ENCODE measurements at places on chromosomes 1 and 21.

DNA sequence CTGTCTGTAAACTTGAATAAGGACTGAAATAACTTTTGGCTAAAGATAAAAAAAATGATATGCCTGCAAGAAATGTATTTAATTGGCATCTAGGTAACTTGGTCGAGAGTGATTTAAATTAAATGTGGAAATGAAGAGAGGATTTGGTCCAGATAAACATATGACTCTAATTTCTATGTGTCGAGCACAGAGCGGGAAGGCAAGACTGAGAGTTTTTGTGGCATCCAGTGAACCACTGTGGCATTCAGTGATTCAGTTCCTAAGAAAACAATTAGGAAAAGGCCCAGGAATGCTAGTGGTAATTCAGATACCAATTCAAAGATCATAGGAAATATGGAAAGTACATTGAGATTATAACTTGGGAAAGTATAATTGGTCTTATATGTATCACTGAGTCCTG, 39.6 kb downstream of the PDE4B start:
- DNase-seq = no peak

GRCh38 chr1:77794550-77794949, 15.1 kb downstream of the MIGA1 start:
- DNase-seq = no peak

DNA sequence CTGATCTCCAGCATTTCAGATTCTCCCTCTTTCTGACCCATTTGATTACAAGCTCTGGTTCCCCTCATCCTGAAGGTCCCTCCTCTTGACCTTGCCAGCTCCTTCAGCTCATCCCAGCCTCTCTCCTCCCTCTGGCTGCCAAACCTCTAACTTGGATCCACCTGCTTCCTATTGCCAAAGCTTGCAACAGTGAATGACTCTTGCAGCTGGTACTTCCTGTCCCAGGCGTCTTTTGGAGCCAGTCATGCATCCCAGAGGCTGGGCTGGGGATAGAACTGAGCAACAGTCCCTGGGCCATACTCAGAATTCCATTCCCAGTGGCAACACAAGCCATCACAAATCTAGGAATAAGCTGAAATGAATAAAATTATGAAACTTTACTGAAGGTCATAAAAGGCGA, 27.7 kb upstream of the SPOCD1 start:
- no peak for DNase-seq

- DNase-seq = no peak
Measured at GRCh38 chr1:208748387-208749165, 504.4 kb upstream of the PLXNA2 start.

DNA sequence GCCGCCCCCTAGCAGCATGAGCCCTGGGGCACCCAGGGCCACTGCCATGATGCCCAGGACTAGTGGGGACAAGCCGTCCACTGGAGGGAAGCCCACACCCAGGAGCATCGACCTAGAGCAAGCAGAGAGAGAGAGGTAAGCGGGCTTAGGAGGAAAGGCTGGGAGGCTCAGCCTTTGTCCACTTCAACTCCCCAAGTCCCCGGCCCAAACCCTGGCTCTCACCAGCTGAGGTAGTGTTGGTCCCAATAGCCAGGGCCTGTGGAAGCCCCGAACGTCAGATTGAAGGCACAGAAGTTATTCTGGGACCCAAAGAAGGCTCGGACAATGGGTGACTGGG, 2.4 kb downstream of the GLMP start:
- no peak for DNase-seq

- DNase-seq = no peak
Measured at GRCh38 chr1:83765125-83765524, 233.8 kb downstream of the TTLL7 start.

DNA sequence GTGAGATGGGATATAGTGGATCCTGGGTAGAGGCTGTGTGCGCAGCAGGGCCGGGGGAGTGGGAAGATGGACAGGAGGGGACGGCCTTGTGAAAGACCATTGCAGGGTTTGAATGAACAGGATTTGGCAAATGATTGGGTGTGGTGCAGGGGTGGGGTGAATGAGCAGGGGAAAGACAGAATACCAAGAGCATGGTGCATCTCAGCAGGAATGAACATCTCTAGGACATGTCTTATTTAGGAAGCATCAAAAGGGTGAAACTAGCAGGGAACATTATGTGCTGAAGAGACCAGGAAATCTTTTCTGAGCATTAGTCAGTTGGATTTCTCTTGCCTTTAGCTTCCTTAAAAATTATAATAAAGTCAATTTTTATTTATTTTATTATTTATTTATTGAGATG, 60.6 kb upstream of the SLC2A1 start:
- DNase-seq = no peak

- no peak for DNase-seq
Measured at GRCh38 chr1:182626527-182626926, 22.3 kb upstream of the RGS16 start.

DNA sequence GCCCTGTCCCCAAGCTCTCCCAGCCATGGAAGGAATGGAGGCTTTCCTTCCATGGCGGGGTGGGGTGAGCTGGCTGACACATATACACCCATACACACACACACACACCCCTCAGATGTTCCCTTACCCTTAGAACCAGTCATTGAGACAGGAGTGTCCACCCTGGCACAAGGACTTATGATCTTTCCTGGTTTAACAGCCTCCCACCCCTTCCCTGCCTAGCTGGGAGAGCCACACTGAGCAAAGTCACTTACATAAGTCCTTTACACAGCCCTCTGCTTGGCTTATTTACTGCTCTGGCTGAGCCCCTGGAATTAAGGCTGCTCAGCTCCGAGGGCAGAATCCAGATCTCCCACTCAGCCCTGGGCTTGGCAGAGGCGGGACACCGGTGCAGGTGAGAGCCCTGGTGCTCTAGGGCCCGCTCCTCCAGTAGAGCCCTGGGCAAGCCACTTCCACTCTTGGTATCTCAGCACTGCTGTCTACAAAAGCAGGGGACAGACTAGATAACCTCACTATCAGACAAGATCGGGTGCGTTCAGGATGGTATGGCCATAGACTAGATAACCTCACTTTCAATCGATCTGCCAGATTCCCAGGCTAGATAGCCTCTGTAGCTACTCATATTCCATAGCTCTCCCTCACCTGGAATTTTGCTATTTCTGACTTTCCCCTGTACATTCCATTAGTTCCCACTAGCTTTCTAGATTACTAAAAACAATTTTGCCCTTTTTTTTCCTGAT, 16.7 kb downstream of the SLC6A9 start:
- no peak for DNase-seq

DNA sequence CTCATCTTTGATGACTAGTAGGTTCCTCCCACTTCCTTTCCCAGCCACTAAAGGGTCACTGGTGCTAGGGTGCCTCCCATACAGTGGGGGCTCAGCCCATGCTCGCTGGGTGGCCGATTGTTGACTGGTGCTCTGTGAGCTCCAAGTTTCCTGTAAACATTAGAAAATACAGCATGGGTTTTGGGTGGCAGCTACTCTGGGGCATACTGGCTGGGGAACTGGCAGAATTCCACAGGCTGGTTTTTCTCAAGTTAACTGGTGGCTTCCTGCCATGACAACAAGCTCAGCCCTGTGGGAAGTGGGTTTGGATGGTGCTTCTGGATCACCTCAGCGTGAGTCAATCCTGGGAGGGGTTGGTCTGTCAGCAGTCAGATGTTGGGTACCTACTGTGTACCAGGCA, 28.7 kb upstream of the CRNN start:
- no peak for DNase-seq

DNA sequence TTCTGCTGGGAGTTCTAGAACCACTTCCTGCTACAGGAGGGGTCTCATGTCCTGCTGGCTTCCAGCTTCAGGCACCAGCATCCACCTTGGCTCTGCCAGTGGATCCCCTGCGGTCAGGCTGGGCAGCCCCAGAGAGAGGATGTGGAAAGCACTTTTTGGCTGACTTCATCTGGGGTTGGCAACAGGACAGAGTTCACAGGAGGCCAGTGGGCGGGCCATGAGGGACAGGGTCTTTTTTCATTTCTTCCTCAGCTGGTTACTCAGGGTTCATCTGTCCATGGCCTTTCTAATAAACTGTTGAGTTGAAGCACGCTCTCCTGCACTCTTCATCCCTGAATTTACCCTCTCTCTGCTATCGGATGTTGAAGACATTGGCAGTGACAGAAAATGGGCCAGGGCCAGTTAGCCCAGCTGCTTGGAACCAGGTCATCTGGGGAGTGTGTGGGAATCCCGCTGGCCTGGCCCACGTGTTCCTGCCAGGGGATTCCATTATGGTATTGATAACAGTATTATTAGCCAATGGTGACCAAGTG, 45.2 kb downstream of the RPS6KA1 start:
- DNase-seq = no peak

- peak; percentile 45 for DNase-seq
Measured at GRCh38 chr1:234957330-234958065, 171.1 kb downstream of the TOMM20 start.

- no peak for DNase-seq
Measured at GRCh38 chr1:246324711-246325110, 182.4 kb downstream of the SMYD3 start.

DNA sequence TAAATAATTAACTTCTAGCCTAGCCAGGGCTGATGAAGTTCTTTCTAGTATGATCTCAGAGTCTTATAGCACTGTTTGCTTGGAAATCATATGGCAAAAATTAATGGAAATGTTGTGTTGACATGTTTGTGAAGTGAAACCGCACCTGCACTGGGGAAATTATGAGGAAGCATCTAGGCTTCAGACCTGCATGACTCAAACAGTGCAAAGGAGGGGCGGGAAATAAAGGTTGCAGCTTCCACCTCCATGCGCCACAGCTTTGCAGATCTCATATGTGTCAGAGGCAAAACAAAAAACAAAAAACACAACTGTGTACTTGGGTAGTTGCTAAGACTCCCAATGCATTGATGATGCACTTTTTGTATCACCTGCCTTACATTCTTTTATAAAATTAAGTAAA, 1080.6 kb downstream of the PLA2G4A start:
- DNase-seq = no peak

DNA sequence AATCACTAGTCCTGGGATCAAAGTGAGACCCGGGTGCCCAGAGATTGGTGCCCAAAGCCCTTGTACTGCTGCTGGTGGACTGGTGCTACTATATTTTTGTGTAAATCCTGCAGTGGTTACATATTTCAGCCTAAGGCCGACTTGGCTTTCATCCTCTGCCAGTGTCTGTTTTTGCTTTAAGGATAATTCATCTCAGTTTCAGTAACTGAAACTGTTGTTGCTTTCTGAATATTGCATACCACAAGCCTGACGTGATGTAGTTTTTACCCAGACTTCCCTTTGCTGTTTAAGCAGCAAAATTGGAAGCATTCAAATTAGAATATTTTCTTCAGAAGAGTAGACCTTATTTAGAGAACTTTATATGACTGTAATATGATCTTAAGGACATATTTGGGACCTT, 341.8 kb downstream of the RYR2 start:
- no peak for DNase-seq

DNA sequence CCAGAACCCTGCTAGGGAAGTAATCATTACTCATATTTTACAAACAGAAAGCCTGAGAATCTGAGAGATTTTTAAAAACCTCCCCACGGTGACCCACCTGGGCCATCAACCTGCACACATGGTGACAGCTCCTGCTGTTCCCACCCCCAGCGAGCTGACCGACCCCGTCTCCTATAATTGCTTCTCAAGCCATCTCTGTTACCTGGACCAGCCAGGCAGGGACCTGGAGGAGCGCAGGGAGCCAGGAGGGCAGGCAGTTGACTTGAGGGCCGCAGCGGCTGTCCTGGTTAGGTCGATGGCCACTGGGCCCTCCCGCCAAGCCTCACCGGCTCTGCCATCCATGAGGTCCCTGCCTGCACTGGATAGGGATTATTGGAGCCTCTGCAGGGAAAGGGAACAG, 7.7 kb downstream of the TFF2 start:
- no peak for DNase-seq

DNA sequence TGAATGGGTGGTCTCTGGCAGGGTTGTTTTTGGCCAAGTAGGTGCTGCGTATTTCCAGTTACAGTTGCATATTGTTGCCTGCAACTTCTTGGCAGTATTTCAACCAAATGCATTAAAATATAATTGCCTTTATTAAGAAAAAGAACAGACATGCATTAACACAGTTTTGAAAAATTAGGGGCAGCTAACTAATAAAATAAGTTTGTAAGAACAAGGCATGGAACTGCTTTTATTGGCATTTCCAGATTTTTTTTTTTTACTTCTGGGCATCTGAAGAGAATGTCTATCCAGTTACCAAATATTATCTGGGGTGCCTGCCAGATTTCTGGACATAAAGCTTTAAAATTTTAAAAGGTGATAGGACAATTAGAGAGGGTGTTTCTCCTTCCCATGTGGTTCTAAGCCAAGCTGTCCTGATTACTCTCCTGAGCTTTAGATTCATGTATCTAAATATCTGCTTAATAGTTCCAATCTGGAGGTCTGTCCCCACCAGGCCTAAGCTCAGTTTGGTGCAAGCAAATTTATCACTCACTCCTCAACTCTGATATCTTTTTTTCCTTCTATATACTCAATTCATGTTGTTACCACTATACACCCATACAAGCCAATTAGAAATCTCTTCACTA, 553.3 kb upstream of the USP24 start:
- DNase-seq = no peak

DNA sequence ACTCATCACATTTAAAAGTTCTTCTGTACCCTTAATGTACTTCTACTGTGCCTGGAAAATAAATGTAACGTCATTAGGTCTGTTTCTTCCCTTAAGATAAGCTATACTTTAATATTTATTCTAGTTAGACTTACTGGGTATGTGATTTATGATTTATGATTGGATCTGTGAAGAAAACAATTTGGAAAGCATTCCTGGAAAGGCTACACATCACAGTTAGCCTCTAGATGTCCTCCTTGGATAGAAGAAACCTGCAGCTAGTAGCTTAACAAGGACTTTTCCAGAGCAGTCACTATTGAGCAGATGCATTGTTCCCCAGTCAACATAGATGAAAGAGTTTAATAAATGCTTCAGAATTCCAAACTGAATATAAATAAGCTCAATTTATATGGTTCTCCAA, 22.2 kb upstream of the ABL2 start:
- no peak for DNase-seq

- DNase-seq = no peak
Measured at GRCh38 chr1:21845646-21846641, 33.9 kb downstream of the LDLRAD2 start.

GRCh38 chr1:155085504-155086127, 7.0 kb downstream of the EFNA3 start:
- no peak for DNase-seq

DNA sequence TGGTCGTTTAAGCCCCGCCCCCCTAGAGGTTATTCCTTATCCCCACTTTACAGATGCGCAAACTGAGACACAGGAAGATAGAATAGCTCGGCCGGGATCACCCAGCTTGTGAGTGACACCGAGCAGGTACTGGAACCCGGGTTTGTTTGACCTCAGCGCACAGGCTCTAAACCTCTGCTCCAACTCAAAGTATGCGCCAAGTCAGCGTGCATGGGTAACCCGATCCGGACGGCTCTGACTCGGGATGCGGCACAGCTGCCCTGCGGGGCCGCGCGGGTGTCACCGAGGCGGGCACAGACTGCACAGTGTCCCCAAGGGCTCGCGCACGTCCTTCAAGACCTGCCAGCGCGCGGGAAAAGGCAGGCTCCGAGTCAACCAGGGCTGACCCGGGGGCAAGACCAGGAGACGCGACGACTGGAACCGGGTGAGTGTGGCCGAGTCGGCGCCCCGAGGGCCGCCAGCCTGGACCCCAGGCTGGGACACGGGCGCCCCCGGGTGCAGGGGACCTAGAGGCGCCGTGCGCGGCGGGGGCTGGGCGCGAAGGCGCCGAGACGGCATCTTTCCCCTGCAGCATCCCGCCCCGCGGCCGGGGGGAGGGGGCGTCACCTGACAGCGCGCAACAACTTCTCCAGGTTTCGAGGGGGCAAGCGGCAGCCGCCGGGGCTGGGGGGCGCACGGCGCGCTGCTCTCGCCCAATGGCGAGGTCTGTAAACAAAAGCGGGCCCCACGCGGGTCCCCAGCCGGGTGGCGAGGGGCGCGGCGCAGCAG, 101.9 kb upstream of the SOD1 start:
- peak; percentile 34 for DNase-seq

- DNase-seq = no peak
Measured at GRCh38 chr1:51247022-51247421, 10.9 kb downstream of the RNF11 start.

Measured in NCI-H748 treated with DMSO at 0.1 percent for 48 hours (cell line).